Stimulated activated CD4-positive, alpha-beta T cell treated with anti-CD3 and anti-CD28 coated beads, Interleukin-4, amount 100 ng/mL, for 1 hour (primary cell): ENCODE measurements at places on chromosomes 6 and 20.

- DNase-seq: no peak
These were observed 58.2 kb upstream of the TRAF3IP2 start for GRCh38 chr6:111663692-111664564.

GRCh38 chr20:44566811-44567210, 15.6 kb upstream of the PKIG start:
- DNase-seq: no peak

DNA sequence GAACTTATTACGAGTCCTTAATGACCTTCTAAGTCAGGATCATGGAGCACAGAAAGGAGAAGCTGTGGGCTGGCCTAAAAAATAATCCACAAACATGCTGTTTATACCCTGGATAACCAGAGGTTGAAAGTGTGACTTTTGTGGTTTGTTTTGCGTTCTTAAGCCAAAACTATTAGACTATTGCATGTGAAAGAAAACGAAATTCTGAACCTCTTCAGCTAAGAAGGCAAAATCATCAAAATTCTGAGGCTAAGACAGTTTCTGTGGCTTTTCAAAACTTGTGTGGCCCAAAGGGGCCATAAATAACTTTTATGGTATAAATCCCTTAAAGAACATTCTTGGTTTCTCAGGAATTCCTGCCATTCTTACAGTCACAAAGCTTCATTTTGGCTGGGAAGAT, 251.0 kb downstream of the UST start:
- DNase-seq: no peak

- DNase-seq: no peak
These were observed 557.0 kb downstream of the HAO1 start for GRCh38 chr20:7383216-7383615.

GRCh38 chr6:130029163-130029562, 10.8 kb downstream of the L3MBTL3 start:
- DNase-seq: no peak

- DNase-seq: no peak
These were observed 11.4 kb upstream of the SSTR4 start for GRCh38 chr20:23023621-23024177.

DNA sequence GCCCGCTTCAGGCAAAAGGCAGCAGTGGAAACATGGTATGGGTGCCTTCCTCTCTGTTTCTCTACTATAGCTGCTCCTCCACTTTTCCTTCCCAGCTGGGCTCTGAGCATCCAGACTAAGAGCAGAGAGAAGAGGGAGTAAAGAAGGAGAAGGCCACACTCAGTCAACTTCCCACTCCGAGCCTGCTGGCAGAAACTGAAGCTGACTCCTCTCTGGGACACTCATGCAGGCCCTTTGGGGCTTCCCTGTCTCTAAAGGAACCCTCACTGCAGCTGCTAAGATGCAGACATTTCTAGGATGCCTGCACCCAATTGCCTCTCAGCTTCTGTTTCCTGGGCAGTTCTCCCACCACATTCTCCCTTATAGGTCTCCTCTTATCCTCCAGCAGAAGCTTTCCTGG, 88.9 kb downstream of the FRK start:
- DNase-seq: no peak
